Stimulated activated CD4-positive, alpha-beta T cell treated with anti-CD3 and anti-CD28 coated beads, Interleukin-2, amount 100 ng/mL, for 4 hours (primary cell): ENCODE measurements at places on chromosomes 13 and 19.
A peak's percentile ranks its signal among the peaks of the same experiment; 100 is the strongest.

DNA sequence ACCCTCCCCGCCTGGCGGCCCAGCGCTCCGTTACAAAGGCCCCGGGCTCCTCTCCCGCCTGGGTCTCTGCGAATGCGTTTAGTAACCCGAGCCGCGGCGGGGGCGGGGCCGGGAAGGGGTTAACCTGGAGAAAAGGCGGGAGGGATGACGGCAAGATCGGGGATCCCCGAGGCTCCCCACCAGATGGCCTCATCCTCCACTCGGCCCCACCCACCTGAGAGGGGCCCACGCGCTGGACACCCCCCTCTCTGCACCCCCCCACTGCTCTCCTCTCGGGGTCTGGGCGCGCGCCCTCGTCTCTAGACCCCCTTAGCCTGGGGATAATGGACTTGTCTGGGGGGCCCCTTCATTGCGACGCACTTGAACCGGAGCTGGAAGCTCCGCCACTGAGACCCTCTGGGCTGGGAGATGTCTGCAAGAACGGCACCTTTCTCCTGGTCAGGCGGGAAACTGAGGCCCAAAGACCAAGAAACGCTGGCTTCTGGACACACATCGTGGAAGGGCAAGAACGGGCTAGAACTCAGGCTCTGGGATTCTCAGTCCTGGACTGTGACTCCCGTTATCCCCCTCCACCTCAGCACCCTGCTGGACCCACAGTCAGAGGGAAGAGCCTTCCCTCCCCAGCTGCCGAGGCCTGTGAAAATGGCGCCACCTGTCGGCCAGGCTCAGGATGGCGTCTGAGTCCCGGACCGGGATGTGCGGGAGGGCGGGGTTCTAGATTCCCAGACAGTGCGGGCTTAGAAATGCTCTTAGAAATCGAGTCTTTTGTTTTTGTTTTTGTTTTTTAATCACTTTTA, 2.9 kb upstream of the LTBP4 start:
- DNase-seq: peak; percentile 68

- peak; percentile 81 for DNase-seq
Measured at GRCh38 chr13:32315238-32316027, at the start of the genes BRCA2 and ZAR1L. Gene BRCA2, plus strand, starts transcription at chr13:32315508. Its CDS starts 953 bp downstream, at chr13:32316461. Gene ZAR1L, minus strand, starts transcription at chr13:32315363. Its CDS starts 3,438 bp downstream, at chr13:32311925.

- DNase-seq: no peak
Measured at GRCh38 chr19:29514525-29515232, 11.1 kb upstream of the VSTM2B start.

- DNase-seq: no peak
Measured at GRCh38 chr19:31285744-31286143, 63.5 kb downstream of the TSHZ3 start.

GRCh38 chr13:110944121-110944967, 29.5 kb upstream of the ANKRD10 start:
- no peak for DNase-seq

DNA sequence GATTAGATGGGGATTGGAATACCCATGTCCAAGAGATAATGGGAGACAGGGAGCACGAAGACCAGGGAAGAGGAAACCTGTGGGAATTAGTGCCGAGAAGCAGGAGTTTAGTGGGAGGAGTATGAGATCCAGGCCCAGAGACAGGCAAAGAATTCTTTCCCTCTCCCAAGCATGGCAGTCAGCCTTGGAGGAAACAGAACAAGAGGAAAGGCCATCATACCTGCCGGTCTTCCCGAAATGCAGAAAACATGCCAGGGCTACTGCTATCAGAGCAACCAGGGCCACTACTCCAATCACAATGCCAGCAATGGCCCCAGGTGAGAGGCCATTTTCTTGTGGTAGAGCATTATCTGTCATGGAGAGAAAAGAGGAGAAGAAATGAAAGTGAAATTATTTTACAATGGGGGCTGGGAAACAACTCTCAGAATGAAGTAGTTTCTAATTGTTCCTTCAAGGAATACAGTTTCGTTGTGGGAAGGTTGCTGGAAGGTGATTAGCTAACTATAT, 16.1 kb downstream of the CEACAM1 start:
- no peak for DNase-seq

DNA sequence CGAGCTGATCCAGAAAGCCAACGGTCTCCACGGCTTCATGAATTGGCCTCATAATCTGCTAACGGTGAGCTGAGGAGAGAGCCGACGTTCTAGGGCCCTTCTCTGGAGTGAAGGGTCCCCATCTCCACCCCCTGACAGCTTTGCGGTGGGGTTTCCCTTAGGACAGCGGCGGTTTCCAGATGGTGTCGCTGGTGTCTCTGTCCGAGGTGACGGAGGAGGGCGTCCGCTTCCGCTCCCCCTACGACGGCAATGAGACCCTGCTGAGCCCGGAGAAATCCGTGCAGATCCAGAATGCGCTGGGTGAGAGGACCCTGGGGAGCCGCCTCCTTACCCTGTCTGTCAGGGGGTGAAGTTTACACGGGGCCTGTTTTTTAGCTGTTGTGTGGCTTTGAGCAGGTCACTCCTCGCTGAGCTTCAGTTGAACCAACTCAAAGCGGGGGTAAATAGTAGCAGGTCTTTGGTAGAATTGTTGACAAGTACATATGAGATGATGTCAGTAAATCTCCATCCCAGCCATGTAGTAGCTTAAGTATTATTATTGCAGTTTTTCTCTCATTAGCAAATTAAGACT, 801 bp downstream of the QTRT1 start:
- DNase-seq: no peak

- no peak for DNase-seq
Measured at GRCh38 chr19:42250183-42250665, 4.7 kb downstream of the ERF start.

DNA sequence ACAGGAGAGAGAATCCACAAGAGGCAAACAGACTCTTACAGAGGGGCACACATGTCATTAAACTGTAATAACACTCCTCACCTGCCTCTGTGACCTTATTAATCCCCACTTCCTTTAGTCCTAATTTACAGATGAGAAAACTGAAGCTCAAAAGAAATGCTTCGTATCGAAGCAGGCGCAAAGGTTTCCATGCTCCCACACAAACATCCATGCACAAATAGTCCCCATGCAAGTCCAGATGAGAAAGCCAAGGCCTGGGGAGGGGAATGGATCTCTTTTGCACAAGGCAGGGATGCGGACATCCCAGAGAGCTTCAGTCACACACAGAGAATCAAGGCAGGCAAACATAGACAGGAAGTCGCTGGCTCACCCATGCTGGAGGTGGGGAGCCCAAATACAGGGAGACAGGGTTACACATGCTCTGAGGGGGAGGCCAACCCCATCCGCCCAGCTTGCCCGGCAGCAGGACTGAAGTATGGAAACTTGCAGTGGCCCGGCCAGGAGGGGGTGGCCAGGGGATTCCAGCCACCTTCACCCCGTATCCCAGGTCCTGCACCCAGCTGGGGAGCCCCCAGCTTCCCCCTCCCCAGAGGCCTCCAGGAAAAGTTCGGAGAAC, 468 bp downstream of the S1PR5 start:
- DNase-seq: no peak

DNA sequence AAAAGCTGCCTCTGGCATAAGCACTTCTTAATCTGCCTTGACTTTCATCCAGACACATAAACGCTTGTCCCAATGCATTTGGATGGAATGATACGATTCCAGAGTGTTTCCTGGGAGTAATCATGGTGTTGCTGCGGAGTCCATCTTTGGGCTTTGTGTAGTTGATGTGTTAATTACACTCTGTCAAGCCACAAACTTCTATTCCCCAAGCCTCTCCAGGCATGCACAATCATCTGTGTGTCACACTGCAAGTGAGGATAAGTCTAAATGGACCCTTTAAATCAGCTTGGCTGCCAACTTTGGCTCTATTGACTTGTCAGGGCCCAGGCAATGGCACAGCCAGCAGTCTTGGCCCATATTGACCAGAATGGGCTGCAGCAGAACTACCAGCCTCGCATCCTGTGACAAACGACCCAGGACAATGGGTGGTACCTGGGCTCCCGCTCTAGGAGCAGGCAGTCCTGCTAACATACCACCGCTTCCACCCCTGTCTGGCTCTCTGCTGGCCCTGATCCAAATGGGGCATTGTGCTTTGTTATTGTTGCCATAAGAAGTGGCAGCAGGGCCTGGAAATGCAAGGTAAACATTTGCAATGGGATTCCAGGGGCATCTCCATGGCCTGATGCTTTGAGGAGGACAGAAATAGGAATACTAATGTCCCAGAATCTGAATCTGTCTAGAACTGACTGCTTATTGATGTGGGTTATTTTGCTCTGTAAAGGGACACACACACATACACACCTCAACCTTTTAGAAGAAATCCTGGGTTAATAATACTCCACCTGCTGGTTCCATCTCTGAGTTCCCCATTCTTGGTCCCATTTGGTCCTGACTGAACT, 127.2 kb downstream of the DNAJC15 start:
- DNase-seq: no peak

DNA sequence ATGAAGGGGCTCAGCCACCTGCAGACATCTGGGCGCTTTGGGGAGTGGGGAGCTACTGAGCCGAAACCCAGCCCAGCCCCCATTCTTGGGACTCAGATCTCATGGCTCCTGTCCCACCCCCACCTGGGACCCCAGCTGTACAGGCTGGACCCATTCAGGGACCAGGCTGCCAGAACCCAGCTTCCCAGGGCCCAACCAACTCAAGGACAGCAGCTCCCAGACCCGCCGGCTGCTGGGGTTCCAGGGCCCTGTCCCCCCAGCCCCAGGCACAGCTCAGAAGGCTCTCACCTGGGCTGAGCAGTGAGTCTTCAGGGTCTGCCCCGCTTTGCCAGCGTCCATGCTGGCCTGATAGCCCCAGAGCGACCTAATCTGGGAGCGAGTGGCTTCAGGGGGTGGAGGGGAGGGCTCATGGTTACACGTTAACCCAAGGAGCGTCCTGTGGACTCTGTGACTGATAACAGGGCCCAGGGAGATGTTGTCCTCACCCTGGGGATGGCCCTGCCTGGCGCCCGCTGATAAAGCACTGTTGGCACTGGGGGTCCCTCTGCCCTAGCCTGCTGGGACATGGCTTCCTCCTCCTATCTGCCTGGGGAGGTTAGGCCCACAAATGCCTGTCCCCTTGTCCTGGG, at the start of gene TMEM86B:
TMEM86B (minus strand) TSS at position 361 of the 629 bp plus-strand sequence; CDS start at position 339, 22 bp downstream.
- no peak for DNase-seq

DNA sequence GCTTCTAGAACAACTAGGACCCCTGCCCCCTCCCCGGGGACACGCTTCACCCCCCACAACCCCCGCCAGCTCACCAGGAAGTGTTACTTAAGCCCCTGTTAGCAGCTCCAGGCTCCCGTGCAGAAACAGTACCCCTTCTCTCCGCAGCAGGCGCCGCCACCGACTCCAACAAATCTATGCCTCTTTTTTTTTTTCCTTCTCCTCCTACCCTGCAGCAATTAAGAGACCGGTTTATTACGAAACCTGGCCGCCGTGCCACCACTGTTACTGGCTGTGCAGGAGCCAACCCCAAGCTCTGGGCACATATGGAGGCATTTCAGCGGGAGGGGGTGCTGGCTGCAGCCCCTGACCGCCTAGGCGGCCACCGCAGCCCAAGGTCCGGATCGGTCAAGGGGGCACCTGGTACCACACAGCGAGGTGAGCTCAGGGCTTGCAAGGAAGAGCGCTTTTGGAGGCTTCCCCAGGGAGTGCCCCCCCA, 2.4 kb downstream of the GADD45B start:
- peak; percentile 31 for DNase-seq

DNA sequence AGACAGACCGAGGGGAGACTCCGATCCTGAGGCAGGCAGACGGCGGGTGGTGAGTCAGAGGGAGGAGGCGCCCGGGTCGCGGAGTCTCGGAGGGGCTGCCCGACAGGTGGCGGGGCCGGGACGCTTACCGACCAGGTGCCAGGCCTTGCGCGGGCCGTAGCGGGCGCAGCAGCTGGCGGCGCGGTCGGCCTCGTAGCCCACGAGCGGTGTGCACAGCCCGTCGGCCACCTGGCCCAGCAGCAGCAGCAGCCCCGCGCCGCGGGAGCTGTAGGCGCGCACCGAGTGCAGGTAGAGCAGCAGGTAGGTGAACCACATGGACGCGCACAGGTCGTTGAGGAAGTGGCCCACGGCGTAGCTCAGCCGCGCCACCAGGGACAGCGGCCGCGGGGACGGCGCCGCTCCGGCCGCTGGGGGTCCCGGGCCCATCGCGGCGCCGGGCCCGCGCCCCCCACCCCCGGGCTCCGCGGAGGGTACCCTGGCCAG, 367 bp downstream of the MFSD12 start:
- DNase-seq: peak; percentile 65

DNA sequence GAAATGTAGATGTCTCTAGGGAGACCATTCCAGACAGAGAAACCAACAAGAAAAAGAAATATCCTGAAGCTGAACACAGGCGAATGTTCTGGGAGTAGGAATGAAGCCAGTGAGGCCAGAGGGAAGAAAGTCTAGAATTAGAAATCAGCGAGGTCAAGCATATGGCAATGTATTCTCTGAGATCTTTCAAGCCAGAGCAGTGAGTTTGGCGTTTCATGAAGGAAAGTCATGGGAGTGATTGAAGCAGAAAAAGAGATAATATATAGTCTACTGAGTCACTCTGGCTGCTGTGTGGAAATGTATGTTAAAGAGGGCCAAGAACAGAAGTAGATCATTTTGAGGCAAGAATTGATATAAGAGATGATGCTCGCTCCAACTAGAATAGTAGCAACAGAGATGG, 576.0 kb downstream of the PCDH17 start:
- no peak for DNase-seq

DNA sequence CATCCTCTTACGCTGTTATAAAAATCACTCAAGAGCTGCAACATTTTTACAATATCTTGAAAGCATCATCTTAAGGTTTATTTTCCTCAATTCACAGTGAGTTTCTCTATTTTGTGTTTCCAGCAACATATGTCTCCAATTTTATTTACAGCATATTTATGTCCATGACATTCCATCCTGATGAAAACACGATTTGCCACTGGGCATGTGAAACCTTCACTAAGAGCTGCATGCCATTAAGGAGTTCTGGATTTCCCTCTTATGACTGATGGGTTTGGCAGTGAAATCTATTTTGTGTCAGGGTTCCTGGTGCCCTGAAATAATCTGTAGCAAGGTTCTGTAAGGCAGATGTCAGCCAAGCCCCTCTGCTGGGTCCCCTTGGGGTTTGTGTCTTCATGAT, 527.6 kb upstream of the KLF12 start:
- DNase-seq: no peak

DNA sequence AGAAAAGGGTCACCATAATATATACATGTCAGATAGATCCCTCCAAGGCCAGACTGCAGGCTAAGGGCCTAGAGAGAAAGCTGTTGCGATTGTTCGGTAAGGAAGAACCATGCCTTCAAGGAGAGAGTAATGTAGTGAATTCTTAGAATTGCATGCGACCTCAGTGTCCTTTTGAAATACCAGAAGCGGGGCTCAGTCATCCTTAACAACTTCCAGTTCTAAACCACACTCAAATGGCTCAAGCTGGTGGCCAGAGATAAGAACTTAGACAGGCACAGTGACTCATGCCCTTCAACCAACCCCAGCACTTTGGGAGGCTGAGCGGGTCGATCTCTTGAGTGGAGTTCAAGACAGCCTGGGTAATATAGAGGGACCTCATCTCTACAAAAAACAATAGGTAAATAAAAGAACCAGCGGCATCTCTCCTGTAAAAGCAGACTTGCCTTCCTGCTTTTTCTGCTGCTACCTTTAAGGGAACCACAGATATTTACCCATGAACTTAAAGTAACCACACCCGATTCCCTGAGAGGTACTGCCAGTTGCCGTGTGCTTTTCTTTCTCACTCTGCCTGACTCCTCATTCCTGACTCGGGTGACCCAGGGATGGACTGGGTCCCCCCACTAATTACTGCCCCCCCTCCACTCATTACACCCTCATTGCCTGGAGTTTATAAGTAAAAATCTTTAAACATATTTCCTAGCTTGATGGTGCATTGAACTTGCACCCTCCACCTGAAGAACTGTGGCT, 15.4 kb upstream of the SIGLEC6 start:
- DNase-seq: no peak
